ENCODE measurements at places on chromosomes 3 and 15.

GRCh38 chr3:176046703-176047102 is 1150.6 kb downstream of the TBL1XR1 start:
- DNase-seq = no peak

GRCh38 chr3:47617086-47618010 is 38.7 kb upstream of the CSPG5 start:
- no peak for DNase-seq

DNA sequence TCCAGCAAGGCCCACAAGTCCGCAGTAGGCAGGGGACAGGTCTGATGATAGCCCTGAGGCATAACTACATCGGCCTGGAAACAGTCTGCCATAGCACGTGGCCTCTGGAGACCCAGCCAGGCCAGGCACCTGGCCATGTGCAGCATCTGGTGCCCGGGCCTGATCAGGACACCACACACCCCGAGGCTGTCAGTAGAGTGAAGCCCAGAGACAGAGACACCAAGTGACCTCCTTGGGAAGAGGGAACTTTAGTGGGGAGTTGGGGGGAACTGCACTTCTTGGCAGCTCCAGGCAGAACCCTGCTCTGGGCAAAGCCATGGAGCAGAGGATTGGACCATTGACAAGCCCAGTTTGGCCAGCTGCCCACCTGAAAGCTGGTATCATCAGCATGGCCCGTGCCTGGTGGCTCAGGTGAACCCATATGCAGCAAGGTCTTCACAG is 1.2 kb downstream of the SHISA5 start:
- DNase-seq = no peak

DNA sequence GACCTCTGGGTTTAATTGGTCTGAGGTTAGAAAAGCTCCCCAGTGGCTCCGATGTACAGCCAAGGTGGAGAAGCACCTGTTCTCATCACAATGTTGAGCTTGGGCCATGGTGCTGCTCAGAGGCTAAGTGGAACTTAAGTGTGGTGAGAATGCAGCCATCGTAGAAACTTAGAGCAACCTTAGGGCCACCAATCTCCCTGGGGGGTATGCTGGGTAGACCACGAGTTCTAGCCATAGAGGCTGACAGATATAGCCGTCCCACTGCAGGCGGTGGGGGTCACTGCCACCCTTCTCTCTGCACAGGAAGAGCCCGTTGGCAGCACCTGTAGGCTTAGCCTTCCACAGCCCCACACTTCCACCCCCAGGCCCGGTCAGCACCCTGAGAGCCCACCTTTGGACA is 38.0 kb downstream of the MGLL start:
- DNase-seq = no peak

GRCh38 chr3:49173116-49173791 is 1.9 kb downstream of the KLHDC8B start:
- no peak for DNase-seq

DNA sequence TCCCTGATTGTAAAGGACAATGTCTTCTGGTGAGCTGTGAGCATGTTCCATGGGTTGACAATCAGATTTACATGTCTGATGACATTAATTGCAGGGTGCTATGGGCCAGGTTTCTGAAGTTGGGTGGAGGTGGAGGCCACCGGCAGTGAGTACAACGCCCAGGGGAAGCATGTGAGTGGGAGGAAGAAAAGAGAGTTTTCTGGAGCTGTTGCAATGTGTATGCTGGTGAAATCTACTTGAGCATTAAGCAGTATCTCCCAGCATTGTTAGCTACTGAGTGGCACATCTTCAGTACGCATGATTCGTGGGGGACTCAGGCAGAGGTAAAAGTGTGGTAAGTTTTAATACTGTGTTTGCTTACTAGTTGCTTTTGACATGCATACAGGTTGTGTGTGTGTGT is 26.6 kb downstream of the TMEM45A start:
- DNase-seq = no peak

DNA sequence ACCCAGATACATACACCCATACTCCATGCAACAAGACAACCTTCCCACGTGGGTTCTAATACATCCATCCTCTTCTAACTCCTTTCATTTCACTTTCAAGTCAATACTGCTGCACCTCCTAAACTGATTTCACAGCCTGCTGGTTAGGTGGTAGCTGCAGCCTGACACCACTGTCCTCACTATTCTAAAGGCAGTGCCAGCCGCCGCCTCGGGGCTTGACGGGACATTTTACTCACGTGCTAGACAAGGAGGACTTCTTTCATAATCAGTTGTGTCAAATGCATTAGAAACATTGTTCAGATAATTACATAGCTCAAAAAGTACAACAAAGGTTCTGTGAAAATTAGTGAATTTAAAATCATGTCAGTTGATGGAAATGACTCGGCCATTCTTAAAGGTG is 6.3 kb downstream of the UROC1 start:
- no peak for DNase-seq

GRCh38 chr3:28122227-28122626 is 119.2 kb upstream of the CMC1 start:
- DNase-seq = no peak

DNA sequence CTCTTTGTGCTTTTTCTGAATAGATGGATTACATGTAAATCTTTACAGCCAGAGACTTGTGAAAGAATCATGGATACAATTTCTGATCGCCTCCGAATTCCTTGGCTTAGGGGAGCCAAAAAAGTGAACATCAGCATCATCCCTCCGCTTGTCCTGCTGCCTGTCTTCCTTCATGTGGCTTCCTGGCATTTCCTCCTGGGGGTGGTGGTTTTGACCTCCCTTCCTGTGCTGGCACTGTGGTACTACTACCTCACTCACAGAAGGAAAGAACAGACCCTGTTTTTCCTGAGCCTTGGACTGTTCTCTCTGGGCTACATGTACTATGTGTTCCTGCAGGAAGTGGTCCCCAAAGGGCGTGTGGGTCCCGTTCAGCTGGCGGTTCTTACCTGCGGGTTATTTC is 5.9 kb downstream of the ZDHHC23 start:
- DNase-seq = no peak

GRCh38 chr15:74809956-74810355 is 2.7 kb upstream of the LMAN1L start:
- DNase-seq = no peak

GRCh38 chr3:178849199-178849910 is 222.3 kb downstream of the ZMAT3 start:
- no peak for DNase-seq

DNA sequence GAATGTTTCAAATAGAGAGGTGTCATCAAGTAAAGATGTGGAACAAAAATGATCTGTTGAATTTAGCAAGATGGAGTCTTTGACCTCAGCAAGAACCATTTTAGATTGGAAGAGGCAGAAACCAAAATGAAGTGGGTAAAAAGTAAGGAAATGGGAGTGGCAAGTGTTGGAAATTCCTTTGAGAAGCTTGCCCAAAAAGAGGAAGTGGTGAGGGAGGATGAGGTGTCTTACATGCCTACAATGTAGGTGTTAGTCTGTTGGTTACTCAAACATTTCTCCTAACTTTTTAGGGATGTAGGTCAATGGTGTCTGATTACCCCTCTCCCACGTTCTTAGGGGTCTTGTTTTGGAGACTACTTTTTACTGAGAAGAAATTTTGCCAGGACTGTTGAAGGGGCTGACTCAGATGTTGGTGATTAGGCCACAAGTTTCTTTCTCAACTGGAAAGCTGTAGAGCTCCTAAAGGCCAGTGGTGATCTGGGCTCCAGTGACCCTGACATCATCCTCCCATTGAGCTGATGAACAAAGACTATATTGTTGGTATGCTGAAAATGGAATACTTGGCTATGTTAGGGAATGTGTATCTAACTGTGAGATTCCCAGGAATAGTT is 5.1 kb downstream of the PPP2R3A start:
- DNase-seq = no peak

DNA sequence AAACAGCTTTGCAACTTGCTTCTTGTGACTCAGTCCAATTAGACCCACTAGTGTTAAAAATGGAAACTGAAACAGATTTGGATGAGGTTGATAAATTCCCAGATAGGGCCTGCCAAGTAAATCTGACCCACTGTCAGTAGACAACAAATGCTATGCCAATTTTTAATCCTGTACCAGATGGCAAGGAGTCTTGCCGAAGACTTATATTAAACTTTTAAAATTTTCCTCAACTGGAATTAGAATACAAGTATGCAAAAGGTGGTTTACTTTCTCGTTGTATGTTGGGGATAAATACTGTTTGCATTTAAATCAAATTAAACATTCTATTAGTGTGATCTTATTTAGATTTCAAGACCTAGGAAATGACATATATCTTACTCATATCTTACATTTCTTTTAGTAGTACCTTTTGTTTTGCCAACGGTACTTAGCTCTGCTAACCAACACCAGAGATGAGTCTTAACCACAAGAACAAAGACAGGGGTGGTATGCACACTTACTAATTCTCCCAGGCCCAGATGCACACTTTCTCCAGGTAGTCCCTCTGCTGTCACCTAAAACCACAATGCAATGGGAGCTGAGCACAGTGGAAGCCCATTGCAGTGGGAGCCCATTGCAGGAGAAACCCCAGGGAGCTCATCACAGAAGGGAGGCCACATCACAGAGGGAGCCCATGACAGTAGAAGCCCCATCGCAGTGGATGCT is 77.8 kb downstream of the WWTR1 start:
- DNase-seq = no peak

GRCh38 chr3:172625404-172625803 is 85.5 kb downstream of the NCEH1 start:
- DNase-seq = no peak

- DNase-seq = no peak
These were observed 1.8 kb upstream of the ROPN1B start for GRCh38 chr3:125967156-125967555.

DNA sequence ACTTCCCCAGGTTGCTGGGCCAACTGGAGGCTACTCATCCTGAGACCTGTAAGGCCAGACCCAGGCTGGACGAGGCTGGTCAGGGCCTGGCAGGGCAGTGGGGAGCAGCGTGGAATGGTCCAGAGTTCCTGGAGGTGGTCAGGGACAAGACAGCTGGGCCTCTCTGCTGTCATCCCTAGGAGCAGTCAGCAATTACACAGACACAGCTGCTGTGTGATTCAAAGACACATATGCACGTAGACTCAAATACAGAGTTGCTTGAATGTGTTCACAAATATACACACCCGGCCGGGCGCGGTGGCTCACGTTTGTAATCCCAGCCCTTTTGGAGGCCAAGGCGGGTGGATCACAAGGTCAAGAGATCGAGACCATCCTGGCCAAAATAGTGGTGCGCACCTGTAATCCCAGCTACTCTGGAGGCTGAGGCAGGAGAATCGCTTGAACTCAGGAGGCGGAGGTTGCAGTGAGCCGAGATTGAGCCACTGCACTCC is 1.5 kb upstream of the CD276 start:
- no peak for DNase-seq

- DNase-seq = no peak
These were observed 6.1 kb downstream of the SOX14 start for GRCh38 chr3:137770066-137770834.

DNA sequence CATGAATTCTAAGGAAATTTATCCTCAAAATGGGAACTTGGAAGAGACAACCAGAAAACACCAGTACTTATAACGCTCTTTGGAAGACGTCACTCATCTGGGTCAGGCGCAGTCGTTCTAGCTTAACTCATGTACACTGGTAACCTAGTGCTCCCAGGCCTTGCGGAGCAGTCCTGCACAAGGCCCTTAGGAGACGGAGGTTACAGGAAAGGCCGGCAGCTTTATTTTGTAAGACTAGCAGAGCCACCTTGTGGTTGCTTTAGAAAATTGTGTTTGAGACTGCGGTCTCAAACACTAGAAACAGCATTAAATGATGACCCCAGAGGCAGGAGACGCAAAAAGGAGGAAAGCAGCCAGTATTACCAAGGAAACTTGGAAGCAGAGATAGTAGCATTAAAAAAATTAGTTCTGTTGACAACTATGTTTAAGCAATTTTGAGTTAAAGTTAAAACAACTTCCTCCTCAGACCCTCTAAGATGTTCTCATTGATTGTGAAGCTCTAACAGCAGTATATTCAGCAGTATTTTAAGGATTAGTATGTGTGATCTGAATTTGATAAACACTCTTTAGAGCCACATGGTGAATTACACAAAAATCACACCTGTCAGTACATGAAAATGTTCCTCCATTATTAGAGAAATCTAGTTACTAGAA is 141.9 kb upstream of the C2CD4B start:
- DNase-seq = no peak

GRCh38 chr15:101115786-101116680 is 135.8 kb downstream of the CHSY1 start:
- DNase-seq = no peak

- DNase-seq = no peak
These were observed 57.3 kb upstream of the DLG1 start for GRCh38 chr3:197355713-197356112.

DNA sequence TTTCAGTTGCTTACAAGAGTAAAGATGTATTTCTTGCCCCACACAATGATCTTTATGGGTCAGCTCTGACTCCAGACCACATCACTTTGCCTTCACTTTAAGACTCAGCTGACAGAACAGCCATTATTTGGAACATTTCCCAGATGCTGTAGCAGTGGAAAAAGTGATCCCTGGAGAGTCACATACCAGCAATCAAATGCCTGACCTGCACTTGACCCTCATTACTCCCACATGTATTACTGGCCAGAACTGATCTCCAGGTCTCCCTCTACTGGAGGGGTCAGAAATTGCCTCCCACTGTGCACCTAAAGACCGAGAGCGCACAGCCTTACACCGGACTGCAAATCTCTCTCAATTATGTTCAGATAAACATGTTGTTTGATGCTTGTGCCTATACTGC is 88.6 kb upstream of the ZNF385D start:
- no peak for DNase-seq

DNA sequence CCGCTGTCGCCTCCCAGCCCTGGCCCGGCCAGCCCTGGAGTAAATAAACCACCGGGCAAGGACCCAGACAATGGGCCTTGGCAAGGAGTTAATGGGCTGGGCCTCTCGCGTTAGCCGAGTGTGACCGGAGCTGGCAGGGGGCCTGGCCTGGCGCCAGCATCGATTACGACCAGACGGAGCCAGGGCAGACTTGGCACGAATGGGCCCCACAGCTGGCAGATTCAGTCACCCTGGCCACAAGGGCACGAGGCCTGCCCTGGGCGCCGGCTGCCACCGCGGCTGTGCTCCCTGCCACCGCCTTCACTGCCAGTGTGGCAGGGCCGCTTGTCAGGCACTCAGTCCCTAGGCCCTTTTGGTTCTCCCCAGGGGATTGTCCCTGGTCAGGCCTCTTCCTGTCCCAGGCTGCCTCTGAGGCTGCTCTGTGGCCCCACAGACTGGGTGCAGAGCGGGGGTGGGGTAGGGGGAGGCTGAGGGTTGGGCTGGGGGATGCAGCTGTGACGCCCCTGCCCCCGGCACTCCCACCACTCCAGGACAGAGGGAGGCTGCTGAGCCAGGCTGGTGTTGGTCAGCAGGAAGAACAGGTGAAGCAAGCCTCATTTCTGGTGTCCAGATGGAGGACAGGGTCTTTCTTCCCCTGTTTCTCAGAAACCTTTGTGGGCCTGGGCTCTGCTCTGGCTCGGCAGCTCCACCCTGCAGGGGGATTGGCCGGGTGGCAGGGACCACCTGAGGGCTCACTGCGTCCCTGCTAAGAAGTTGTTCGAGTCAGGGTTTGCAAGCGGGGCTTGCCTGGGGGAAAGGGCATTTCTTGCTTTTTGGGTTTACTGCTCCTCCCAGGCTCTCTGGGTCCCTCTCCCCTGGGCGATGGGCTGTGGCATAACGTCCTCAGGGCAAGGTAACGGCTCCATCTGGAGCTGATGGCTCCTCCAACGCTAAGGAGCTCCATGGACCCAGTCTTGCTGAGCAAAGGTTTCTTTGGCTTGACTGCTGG is 30.5 kb upstream of the SRP14 start:
- no peak for DNase-seq

GRCh38 chr3:150079029-150079739 is 108.5 kb upstream of the PFN2 start:
- DNase-seq = no peak
